ENCODE measurements at places on chromosomes 5 and 9. TPM values are rescaled to one million over a fixed set of nuclear protein-coding genes. Genes with fewer than 3 reads are reported as not detected.

ZFP2 gene
- 1.8 TPM for total RNA-seq

TMEM267 gene
- 3.7 TPM for total RNA-seq

CCDC180 gene
- 2.1 TPM for total RNA-seq

ELOVL7 gene
- total RNA-seq, result not detected

Data from pericardium fibroblast (primary cell).